Glomerular endothelial cell (primary cell): ENCODE measurements at places on chromosomes 12 and 14.

DNA sequence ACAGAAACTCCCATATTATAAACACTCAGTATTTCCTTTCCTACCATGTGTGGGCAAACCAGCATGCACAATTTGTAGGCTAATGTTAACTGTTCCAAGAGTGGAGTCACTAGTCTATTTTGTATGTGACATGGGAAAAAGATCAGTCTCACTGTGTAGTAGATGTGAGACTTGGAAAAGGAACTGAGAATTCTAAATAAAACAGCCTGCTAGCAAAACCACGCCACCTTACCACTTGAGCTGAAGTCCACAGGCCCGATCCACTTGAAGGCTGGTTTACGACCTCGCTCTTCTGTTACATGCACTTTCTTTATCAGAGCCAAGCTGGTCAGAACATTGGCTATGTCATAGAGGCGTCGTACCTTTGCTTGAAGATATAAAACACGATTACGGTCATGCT is 22.5 kb downstream of the E2F7 start:
- DNase-seq, result no peak

DNA sequence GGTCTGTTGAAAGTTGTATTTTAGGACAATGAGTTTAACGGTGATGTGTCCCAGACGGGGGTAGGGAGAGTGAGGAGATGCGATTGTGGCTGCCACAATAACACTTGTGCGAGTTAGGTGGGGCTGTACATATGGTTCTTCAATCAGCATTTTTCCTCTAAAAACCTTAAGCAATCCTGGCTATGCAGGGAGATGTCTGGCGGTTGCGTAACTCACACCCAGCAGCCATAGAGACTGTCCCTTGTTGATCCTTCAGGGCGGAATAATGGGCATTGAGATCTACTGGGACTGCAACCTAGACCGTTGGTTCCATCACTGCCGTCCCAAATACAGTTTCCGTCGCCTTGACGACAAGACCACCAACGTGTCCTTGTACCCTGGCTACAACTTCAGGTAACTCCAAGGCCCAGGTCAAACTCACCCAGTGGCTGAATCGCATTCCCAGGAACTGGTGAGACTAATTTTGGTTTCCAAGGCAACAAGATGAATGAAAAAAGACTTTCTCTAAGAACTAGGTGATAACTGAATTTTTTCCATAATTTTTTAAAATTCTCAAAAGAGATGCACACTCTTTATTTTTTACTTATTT is 34.6 kb downstream of the P2RX7 start:
- no peak for DNase-seq

GRCh38 chr12:31578632-31579031 is 12.3 kb downstream of the DENND5B start:
- DNase-seq, result no peak

- DNase-seq, result no peak
Measured at GRCh38 chr12:130463275-130463658, 125.6 kb downstream of the PIWIL1 start.

DNA sequence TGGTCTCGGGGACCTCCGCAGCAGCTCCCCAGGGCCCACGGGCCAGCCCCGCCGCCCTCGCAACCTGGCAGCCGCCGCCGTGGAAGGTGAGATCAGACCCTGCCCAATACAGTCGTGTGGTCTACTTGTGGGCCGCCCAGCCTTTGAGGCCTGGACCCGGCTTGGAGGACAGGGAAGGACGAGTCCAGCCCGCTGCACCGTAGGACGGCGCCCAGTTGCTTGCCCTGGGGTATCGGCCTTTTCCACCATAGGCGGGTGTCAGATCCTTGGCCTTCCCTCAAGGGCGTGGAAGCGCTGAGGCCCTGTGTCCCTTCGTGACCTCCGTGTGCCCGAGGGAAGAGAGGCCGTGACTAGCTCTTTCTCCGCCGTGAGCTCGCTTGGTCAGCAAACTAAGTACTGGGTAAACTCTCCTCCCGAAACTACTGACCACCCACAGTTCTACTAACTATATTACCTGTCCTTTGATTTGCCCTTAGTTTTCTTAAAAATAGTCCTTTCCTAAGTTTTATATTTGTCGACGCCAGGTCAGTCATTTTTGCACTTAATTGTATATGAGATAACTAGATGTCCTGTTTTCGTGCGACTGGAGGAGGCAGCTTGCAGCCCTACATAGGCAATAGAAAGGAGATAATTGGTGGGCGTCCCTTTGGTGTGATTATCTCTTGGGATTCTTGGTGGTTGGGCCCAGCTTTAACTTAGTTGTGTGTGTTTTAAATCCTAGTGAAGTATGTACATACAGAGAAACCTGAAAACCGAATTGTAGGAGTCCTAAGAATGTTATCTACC is 757 bp downstream of the SLC25A3 start:
- no peak for DNase-seq

DNA sequence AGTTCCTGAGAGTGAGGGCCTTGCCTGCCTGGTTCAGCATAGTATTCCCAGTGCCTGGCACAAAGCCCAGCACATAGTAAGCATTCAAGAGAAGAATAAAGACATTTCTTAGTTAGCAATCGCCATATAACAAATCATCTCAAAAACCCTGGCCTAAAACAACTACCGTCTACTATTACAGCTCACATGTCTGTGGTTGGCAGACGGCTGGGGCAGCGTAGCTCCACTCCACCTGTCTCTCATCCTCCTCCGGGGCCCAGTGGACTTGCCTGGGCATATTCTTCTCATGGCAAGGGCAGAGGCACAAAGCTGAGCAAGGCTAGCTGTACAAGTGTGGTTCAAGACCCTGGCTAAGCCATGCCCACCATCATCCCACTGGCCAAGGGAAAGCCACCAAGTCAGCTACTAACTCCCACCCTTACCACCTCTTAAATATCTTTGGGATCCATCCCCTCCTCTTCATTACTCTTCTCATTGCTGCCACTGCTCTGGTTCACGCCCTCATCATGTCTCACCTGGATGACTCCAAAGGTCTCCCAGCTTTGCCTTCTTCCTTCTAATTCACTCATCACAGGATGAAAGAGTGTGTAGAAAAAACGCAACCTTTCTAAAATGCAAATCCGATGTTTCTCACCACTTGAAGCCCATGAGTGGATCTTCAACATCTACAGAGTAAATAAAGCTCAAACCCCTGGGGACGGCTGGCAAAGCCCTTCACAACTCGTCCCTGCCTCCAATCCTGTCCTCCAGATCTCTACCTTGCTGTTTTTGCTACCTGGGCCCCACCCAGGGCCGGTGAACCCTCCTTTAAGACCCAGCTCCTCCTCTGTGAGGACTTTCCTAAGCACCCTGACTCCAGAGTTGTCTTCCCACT is 10.4 kb downstream of the TMEM229B start:
- no peak for DNase-seq

DNA sequence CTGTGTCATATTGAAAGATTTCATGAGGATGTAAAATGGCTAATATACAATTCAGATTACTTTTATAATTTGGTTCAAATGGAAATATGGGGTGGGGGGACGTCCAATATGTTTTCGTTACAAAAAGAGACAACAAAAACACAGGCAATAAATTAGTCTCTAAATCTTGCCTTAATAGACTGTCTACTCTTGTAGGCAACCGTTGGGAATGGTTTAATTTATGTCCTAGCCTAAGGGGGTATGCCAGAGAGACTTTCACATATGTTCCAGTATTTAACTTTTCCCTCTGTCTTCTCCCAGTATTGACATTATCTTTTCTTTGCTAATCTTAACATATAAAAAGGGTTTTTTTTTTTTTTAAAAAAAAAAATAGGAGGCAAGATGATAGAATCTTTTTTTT is 41.5 kb upstream of the LIN7A start:
- no peak for DNase-seq

DNA sequence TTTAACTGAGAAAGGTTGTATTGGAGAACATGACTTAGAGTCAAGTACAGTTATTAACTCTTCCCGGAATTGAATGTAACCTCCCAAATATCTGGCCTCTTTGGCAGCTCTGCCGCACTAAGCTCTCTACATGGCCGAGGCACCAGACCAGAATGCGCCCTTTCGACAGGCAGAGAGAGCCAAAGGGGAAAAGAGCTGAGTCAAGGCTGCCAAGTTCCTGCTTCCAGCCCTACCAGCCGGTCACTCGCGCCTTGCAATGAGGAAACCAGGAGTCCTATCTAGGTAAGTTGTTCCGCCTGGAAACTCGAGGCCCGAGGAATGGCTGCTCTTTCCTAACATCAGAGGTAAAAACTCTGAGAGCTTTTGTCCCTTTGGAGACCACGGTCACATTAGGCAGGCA is 172.2 kb downstream of the BRMS1L start:
- no peak for DNase-seq

- no peak for DNase-seq
Measured at GRCh38 chr12:51531284-51531977, 59.6 kb upstream of the SCN8A start.

DNA sequence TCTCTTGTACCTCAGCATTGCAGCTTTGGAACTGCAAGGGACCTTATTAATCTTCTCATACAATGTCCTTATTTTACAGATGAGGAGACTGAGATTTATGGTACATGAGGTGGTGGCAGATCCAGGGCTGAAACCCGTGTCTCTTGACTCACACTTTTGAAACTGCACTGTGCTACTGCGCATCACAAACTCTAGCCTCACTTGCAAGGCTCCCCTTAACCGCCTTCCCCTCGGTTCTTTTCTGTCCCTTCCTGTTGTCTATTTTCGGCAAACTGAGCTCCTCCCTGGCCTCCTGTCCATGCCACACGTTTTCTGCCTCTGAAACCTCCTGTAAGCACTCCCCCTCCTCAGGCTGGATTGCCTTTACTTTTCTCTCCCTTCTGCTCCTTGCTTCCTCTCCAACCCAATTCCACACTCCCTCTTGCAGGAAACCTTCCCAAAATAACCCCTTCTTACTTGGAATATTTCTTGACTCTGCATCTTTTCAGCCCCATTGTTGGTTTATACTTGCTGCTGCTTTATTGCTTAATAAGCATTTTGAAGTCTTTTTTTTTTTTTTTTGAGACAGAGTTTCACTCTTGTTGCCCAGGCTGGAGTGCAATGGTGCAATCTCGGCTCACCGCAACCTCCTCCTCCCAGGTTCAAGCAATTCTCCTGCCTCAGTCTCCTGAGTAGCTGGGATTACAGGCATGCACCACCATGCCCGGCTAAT is 72.4 kb upstream of the CISTR start:
- no peak for DNase-seq

DNA sequence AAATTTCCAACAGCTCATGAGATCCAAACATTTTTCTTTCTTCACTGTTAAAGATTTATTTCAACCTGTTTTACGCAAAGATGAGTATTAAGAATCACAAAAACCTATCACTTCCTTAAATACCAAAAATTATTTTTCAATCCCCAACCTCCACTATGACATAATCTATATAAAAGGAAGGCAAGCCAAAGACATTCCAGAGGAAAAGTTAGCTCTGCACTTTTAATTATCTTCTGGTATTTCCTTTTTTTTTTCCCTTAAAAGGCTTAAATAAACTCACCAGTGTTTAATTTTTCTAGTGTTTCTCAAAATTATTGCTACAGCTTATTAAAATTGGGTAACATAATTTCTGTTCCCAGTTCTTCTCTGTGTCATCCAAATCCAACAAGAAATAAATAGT is 75.9 kb downstream of the BMP4 start:
- no peak for DNase-seq

DNA sequence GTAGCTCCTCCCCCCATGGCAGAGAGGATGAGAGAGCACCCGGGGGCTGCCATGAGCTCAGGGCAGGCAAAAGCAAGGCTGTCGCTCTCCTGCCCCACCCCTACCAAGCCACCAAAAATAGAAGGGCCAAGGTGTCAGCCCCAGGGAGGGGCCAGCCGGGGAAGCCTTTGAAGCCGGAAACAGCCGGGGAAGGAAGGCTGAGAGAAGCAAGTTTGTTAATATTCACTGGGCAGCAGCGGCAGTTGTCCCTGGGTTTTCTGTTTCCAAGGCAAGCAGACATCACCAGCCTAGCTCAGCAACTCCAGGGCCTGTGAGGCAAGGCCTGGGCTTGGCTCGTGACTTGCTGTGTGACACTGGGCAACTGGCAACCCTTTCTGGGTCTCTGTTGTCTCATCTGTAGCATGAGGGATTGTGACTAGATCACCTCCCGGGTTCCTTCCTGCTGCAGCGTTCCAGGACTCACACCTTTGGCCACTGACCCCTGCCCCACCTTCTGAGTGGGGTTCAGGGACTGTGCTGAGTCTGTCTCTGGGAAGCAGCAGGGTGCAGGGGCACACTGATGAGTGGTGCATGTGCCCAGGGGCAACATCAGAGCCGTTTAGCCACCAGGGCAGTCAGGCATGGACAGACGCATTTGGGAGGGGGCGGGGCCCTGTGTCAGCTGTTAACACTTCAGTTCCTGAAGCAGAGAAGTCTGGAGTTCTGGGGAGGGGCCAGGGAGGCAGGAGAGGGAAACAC is 24.3 kb downstream of the SYNDIG1L start:
- no peak for DNase-seq

DNA sequence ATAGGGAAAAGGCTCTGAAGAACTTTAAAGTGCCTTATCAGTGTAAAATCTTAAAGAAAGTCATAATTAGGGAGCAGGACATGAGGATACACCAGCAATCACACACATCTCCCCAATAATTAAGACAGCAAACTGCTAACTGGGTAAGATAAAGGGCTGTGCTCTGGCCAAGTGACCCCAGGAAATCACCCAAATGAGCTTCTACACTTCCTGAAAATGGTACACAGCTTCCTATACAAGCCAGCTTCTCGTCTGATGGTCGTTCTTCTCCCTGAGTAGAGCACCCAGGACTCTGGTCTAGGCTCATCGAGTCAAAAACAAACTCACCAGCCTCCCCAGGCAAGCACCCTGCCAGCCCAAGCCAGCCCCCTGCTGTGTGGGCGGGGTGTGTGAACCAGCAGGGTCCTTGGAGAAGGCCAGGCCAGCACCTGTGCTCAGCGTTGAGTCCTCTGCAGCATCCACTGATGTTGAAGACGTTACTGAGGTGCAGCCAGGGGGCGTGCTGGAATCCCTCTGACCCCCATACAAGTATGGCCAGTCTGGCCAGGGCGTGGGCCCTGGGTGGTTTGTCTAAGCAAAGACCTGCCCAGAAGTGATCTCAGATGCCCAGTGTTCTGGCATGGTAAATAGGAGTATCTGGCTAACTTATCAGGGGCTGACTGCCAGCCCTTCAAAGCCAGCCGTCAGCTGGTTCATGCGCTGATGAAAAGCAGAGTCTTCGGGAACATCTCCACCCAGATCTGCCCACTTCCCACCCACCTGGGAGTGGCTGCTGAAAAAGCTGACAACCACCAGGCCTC is 41.4 kb downstream of the ACTN1 start:
- no peak for DNase-seq

- no peak for DNase-seq
Measured at GRCh38 chr12:3213188-3213587, 136.0 kb downstream of the TSPAN9 start.

DNA sequence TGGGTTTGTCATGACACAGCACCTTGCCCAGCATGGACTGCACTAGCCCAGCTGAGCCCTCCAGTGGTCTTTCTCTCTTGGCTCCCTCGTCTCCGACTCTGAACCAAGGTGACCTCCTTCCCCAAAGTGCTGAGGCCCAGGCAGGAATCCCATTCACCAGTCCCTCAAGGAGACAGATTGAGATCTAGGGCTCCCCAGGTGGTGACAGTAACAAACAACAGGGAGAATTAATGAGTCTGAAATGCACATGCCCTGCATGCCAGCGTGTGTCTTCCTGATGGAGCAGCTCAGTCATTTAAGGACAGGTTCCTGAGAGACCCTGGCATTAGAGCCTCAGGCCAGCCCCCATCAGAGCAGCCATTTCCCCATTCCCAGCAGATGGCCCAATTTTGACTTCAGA is 51.4 kb upstream of the OAS1 start:
- DNase-seq, result no peak
